Hematopoietic multipotent progenitor cell treated with erythropoietin and hydrocortisone succinate and interleukin-3 and kit ligand, for 8 days (in vitro differentiated cells): ENCODE measurements at places on chromosomes 4 and X.

DNA sequence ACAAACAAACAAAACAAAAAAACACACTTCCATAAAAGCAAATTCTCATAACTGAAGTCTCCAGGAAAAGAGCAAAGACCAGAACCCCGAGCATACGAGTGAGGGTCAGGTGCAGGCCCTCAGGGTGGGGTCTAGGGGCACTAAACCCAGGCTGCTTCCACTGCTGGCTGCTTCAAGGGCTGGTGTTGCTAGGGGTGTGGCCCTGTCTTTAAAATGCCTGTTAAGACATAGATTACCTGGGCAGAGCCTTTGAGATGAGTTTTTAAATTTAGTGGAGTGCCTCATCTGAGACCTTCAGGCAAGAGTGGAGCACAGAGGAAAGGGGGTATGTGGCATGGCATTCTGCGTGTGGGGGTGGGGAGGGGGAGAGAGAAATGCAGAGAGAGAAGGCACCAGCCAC, 87.0 kb downstream of the FHDC1 start:
- DNase-seq, result peak; percentile 77

- no peak for DNase-seq
Observed at GRCh38 chr4:43331226-43332051, 438.9 kb downstream of the GRXCR1 start.

DNA sequence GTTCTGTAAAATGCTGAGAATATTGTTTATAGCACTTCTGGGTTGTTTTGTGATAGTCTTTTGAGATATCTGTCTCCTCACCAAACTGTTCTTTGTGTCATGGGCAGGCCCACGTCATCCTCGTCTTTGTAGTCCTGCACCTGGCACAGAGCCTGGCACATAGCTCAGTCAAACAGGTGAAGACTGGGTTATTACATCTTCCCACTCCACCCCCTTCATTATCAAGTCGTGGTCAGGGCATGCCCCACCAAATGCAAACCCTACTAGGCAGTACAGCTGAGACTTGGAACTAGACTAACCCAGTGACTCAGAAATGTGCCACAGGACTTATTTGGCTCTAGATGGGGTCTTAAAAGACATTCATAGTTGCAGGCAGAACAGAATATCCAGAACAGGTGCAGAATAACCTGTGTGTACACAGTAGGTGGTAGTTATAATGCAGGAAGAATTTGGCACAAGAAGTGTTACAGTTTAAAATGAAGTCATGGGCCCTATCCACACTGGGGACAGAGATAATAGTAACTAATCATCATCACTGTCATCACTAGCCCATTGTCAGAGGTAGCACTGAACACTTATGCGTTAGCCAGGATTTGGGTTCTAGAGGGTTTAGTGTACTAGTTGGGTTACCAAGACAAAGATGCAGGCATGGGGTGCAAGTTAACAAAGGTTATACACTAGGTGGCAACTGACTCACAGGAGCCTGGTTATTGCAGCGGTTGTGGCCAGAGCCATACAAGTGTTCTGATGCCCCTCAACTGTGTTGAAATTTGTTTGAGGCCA, 74.9 kb downstream of the TBL1X start:
- DNase-seq, result peak; percentile 37

- DNase-seq, result peak; percentile 48
Observed at GRCh38 chr4:37568489-37568888, 117.7 kb downstream of the RELL1 start.

DNA sequence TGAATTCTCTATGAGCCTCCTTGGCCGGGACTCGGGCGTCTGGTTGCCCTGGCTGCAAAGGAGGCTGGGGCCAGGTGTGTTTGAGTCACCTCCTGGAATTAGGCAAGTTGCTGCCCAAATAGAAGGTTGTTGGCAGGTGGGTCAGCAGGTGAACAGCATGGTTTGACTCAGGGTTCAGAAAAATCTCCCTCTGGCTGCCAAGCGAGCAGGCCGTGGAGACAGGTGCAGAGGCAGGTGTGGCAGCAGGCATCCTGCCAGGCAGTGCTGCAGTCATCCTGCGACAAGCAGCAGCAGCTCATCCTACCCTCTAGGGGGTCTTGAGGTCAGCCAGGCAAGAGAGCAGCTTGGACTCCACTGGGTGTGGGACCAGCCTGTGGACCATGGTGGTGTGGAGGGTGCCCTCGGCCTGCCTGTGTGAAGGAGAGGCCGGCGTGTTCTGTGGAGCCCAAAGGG, 8.2 kb downstream of the MSANTD1 start:
- no peak for DNase-seq

- DNase-seq, result peak; percentile 66
Observed at GRCh38 chr4:108166441-108167315, 2.1 kb downstream of the LEF1 start.

- DNase-seq, result no peak
Observed at GRCh38 chr4:181259081-181259709, 984.0 kb upstream of the TENM3 start.
